ENCODE measurements at places on chromosomes 6 and 20.

DNA sequence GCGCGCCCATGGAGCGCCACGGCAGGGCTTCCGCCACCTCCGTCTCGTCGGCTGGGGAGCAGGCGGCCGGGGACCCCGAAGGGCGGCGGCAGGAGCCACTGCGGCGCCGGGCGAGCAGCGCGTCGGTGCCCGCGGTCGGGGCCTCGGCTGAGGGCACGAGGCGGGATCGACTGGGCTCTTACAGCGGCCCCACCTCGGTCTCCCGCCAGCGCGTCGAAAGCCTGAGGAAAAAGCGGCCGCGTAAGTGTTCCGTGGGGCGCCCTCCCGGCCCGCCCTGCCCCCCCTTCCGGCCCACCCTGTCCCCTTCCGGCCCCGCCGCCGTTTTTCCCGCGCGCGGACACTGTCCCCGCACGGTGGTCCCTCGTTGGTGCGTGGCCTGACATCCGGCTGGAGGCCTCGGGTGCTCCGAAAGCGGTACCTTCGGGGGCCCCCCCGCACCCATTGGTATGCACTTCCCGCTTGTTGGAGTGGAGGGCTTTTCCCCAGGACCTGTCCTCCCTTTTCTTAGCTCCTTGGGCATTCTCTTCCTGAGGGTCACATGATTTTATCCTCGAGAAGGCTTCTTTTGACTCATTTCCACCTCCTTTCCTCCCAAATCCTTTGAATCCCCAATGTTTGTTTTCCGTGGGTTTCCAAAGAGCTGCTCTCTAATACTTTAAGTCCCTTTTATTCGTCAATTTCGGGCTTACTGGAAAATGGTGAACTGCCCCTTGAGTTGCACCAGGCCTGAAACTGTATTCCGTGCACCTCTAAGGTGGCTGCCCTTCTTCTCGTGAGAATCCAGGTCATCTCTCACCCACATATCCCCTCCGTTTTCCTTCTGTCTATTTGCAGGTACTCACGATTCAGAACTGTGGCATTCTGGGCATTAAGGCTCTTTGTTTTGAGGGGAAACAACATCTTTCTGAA, 556 bp downstream of the PANK2 start:
- DNase-seq: peak; percentile 13

DNA sequence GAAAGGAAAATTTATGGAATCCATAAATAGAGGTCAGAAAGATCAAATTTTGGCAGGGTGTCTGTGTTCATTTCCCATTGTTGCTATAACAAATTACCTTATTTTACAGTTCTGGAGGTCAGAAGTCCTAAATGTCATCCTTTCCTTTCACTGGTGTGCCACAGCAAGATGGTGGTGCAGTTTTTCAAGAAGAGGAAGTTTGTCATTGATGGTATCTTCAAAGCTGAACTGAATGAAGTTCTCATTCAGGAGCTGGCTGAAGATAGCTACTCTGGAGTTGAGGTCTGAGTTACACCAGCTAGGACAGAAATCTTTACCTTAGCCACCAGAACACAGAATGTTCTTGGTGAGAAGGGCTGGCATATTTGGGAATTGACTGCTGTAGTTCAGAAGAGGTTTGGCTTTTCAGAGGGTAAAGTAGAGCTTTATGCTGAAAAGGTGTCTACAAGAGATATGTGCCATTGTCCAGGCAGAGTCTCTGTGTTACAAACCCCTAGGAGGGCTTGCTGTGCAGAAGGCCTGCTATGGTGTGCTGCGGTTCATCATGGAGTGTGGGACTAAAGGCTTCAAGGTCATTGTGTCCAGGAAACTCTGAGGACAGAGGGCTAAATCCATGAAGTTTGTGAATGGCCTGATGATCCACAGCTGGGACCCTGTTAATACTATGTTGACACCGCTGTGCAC, 7.2 kb upstream of the CCNC start:
- DNase-seq: no peak

DNA sequence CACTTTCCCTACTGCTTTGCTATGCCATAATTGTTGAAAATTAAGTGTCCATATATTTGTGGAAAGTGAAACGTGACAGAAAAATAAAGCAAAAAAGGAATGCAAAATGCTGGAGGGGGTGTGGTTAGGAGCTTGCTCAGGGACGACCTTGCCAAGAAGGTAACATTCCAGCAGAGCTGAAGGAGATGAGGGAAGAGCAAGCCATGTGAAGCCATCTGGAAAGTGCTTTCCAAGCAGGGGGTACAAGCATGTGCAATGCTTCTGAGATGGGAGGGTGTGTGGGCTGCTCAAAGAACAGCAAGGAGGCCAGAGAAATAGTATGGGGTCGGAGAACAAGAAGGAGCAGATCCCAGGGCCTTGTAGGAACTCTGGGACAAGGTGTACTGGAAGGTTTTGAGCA, 161.7 kb downstream of the ISM1 start:
- no peak for DNase-seq

DNA sequence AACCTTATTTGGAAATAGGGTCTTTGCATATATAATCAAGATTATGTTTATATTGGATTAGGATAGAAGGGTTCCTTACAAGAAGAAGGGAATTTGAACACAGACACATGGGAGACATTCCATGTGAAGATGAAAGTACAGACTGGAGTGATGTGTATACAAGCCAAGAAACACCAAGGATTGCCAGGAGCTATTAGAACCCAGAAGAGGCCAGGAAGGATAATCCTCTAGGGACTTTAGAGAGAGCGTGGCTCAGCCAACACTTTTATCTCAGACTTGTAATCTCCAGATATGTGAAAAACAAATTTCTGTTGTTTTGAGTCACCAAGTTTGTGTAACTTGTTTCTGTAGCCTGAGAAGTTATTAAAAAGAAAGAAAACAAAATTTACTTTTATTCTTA, 1173.9 kb upstream of the CITED2 start:
- DNase-seq: no peak

DNA sequence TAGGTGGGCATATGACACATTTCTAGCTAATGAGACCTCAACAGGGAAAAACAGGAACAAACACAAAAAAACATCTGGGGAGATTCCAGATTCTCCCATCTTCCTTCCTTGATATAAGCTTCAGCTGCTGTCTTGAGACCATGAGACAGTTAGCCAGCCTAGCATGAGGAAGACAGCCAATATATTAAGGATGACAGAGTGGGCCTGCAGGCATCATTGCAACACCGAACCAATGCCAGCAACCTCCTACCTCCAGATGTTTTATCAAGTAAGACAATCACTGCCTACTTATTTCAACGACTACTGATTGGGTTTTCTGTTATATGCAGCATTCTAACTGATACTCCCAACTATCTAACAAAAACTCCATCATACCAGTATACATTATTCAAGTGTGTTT, 119.0 kb downstream of the ISM1 start:
- no peak for DNase-seq

- no peak for DNase-seq
Measured at GRCh38 chr20:19000078-19000477, 186.5 kb downstream of the SCP2D1 start.

DNA sequence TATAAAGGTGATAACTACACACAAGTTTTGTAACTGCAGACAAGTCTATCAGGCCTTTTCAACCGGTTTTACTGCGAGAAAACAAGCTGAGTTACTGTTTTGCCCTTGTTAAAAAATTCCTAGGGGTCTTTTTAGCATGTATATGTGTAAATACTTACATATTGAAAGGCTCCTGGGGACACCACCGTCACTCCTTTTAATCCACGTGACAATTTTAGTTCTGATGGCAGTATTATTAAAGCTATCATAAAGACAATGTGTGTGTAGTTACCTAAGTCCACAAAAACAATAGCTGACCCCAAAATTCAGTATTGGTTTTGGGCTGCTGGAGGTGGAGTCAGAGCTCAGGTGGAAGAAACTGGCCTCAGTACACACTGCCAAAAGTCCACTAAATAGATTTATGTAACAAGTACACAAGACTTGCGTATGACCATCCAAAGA, 41.3 kb upstream of the HFE start:
- no peak for DNase-seq

DNA sequence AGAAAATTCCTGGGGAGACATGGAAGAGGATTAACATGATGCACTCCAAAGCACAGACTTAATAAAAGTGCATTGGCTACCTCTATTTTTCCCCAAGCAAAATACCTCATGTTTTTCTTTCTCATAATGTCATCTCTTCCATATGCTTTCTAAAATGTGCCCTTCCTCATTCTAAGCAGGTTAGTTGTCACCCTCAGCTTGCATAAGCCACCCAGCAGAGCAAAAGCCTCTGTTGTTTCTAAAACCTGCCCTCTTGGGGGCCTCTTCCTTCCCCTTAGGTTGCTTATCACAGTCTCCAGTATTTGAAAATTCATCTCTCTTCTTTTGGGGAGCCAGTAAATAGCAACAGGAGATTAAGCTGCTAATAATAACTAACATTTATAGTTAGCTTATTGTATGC, 183.6 kb upstream of the FLRT3 start:
- no peak for DNase-seq
